AG09309 (cell line): ENCODE measurements at places on chromosomes 5 and 9.

GRCh38 chr9:119052339-119053030, 316.8 kb downstream of the BRINP1 start:
- no peak for DNase-seq

GRCh38 chr5:134427540-134428041, 15.9 kb upstream of the CDKN2AIPNL start:
- no peak for DNase-seq

DNA sequence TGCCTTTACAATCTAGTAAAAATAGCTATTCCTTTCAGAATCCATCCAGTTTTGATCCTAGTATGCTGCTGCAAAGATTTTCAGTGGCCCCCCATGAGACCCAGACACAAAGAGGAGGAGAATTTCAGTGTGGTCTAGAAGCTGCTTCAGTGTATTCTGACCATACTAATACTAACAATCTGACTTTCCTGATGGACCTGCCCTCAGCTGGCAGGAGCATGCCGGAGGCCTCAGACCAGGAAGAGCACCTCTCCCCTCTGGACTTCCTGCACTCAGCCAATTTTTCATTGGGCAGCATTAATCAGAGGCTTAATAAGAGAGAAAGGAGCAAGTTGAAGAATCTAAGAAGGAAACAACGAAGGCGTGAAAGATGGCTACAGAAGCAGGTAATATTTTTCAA, 48.5 kb downstream of the RNF180 start:
- no peak for DNase-seq

- no peak for DNase-seq
These were observed 143.5 kb upstream of the PRR16 start for GRCh38 chr5:120320626-120321025.

GRCh38 chr5:31748458-31749172, 109.7 kb downstream of the PDZD2 start:
- no peak for DNase-seq

DNA sequence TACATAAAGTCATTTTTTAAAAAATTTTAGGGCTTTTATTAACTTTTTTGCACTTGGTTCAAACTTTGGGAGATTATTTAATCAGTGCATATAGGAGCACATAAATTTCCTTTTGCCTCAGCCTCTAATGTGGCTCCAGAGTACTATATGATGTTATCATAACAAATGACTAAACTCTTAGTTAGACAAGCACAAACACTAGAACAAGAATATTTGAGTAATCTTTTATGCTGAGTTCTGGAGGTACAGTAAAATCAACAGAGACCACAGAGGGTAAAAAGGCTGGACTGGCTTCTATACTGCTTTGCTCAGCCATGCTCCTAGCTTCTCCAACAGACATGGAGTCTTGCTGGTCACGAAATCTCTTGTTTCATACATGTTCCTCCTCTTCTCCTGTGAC, 52.5 kb upstream of the SGCD start:
- DNase-seq, result no peak

- DNase-seq, result no peak
These were observed 21.1 kb upstream of the DMRTA1 start for GRCh38 chr9:22425551-22425950.

DNA sequence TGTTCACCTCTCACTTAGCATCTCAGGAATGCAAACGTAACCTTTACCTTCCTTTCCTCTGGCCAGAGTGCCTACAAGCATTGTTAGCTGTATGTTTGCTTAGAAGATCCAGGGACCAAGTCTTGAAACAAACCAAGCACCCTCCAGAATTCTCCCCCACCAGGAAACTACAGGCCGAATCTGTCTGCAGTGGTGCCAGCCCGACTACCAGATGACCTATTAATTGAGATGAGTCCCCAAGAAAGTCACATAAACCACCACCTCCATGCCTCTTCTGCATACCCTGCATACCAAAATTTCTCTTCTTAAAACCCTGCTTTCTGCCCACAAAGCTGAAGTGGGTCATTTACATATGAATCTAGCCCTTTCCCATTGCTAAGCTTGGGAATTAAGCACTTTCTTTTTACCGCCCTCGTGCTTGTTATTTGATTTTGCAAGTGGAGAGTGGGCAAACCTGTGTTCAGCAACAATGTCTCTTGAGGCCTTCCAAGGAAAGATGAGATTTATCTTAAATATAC, 1239.1 kb downstream of the CDH12 start:
- DNase-seq, result no peak

GRCh38 chr5:68084396-68084795, 131.2 kb upstream of the PIK3R1 start:
- DNase-seq, result no peak

- DNase-seq, result no peak
These were observed 648.6 kb downstream of the SEMA5A start for GRCh38 chr5:8897316-8897715.

GRCh38 chr5:127924606-127925005, 159.0 kb upstream of the SLC12A2 start:
- no peak for DNase-seq

- DNase-seq, result no peak
These were observed 333.7 kb downstream of the ELAVL2 start for GRCh38 chr9:23492126-23493002.

DNA sequence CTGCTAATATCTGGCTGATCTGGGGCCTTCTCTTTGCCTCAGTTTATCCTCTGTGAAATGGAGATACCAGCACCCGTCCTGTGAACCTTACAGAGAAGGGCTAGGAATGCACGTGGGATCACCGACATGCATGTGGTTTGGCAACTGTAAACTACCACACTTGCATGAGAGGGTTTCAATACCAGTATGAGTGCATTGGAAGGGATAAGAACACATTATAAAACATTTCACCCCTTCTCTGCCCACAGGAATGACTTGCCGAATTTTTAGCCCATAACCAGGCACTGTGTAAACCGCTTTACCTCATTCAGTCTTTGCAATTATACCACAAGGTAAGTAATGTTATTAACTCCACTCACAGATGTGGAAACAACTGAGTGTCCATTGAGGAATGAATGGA, 8.9 kb upstream of the RAB14 start:
- DNase-seq, result no peak

DNA sequence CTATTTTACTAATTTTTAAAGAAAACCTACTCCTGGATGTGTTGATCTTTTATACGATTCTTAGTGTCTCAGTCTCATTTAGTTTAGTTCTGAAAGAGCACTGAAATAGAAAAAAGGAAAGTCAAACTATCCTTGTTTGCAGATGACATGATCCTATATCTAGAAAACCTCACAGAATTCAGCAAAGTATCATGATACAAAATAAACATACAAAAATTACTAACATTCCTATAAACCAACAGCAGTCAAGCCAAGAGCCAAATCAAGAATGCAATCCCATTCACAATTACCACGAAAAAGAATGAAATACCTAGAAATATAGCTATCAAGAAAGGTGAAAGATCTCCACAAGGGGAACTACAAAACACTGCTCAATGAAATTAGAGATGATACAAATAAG, 225.8 kb upstream of the CDH18 start:
- no peak for DNase-seq
